ENCODE measurements at places on chromosomes 7 and 10.

- no peak for DNase-seq
These were observed 9.2 kb downstream of the INSIG1 start for GRCh38 chr7:155306673-155307470.

- DNase-seq, result no peak
These were observed 10.0 kb downstream of the CAV1 start for GRCh38 chr7:116534790-116535189.

DNA sequence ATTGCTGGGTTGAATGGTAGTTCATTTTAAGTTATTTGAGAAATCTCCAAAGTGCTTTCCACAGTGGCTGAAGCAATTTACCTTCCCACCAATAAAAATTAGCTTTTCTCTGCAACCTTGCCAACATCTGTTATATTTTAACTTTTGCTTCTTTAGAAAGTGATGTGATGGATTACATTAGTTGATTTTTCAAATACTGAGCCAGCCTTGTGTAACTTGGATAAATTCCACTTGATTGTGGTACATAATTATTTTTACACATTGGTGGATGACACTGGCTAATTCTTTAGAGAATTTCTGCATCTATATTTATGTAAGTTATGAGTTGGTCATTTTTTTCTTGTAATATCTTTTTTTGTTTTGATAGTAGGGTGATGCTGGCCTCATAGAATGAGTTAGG lies 634.1 kb downstream of the GALNT17 start:
- no peak for DNase-seq

DNA sequence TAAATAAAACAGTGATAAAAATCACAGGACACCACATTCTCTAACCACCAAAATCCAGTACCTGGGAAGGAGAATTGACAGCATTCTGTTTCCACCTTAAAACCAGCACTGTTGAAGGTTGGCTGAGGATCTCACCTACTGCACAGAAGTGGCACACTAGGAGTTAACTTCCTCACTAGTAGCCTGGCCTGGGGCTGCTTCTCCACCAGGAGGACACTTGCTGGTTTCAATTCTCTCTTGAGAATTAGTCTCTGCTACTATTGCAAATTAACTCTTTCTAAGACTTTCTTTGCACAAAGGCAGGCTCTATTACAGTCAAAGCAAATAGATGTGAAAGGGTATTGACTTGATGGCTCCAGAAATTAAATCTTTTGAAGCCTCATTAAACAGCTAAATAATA lies 2.3 kb upstream of the CTTNBP2 start:
- DNase-seq, result no peak

DNA sequence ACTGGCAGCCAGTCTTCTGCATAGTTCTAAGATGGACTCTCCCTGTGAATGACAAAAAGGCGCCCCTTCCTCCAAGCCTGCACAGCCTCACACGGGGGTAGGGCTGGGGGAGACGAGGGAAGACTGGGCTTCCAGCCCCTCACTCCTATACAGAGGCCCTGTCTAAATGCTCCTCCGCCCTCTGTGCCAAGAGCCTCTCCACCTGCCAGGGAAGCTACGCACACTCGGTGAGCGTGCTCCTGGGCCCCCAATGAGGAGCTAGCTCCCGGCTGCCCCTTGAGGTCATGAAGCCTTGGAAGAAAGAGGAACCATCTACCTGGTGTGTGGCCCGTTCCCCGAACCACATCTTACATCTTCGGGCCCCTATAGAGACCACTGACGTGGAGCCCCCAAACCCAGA lies 54.8 kb downstream of the CRTAC1 start:
- DNase-seq, result no peak

DNA sequence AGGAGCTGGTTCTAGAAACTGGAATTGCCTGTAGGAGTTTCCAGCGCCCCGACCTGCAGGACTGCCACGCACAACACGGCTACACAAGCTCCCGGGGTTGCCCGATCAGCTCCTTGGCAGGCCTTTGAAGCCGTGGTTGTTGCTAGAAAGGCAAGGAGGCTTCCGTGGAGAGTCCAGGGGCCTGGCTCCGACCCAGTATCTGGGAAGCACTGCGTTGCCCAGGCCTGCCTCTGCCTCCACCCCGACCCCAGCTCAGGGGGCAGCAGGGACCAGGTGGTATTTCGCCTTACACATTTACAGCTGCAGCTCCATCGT lies 54.4 kb downstream of the PROSER2 start:
- no peak for DNase-seq

GRCh38 chr7:131110297-131111080 lies 217.2 kb upstream of the MKLN1 start:
- DNase-seq, result no peak

GRCh38 chr7:12092499-12093130 lies 118.5 kb upstream of the TMEM106B start:
- DNase-seq, result no peak

DNA sequence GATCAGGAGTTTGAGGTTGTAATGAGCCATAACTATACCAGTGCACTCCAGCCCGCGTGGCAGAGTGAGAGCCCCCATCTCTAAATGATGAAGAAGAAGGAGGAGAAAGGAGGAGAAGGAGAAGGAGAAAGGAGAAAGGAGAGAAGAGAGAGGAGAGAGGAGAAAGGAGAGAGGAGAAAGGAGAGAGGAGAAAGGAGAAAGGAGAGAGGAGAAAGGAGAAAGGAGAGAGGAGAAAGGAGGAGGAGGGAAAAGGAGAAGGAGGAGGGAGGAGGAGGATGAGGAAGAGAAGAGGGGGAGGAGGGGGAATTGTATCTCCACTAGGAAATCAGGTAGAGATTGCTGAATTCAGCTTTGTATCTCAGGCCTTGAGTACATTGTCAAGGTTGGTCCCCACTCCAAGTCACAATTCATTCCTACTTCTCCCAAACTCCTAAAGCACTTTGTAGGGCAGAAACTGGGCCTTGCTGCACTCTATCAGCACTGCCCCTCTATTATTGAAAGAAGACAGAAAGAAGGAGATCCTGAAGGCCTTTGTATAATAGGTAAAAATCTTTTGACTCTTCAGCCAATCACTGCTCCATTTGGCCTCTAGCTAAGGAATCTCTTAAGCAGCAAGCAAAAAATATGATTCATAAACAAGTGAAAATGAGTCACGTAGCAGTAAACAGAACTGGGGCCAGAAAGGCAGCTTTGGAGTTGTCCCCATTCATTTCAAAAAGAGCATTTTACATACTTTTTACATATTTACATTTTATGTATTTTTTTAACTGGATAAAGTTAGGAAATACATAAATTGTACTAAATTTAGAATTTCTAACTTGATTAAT lies 178.0 kb downstream of the IMMP2L start:
- DNase-seq, result no peak

DNA sequence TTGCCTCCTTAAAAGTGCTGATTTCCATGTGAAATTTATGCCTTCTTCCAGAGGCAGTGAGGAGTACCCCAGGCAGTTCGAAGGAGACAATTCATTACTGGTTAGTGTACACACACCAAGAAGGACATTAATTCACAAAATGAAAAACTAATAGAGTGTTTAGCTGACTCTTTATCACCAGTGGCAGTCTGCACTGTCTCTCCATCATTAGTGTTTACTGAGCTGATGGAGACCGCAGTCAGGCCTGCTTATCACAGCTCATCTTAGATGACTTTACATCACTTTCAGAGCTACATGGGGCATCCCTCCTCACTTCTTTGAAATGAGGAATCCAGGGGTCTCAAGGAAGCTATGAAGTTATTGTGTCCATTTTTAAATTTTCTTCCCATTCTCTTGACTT lies 155.5 kb upstream of the LRGUK start:
- no peak for DNase-seq

DNA sequence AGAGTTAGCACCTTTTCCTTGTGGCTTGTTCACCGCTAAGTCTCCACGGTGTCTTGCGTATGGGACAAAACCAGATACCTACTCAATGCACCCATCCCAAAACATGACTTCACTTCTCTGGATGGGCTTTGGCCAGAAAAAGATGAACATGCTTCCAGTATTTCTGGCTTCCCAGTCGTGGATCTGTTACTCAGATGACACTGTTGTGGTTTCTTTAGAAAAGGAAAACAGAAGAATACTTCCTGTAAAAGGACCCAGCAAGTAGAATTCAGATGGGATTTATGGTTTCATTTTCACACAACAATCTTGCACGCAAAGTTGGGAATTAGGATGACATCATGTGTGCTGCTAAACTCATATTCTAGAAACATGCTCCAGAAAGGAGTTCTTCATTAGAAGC lies 216.7 kb downstream of the ADAM12 start:
- DNase-seq, result no peak

GRCh38 chr7:2474813-2475677 lies 1.2 kb downstream of the GRIFIN start:
- DNase-seq, result no peak

- no peak for DNase-seq
These were observed 7.2 kb downstream of the CPA2 start for GRCh38 chr7:130273933-130274255.

- DNase-seq, result no peak
These were observed 842 bp downstream of the ZNF22 start for GRCh38 chr10:45001381-45002148.

- DNase-seq, result no peak
These were observed 64.6 kb upstream of the STEAP1B start for GRCh38 chr7:22564511-22565045.

DNA sequence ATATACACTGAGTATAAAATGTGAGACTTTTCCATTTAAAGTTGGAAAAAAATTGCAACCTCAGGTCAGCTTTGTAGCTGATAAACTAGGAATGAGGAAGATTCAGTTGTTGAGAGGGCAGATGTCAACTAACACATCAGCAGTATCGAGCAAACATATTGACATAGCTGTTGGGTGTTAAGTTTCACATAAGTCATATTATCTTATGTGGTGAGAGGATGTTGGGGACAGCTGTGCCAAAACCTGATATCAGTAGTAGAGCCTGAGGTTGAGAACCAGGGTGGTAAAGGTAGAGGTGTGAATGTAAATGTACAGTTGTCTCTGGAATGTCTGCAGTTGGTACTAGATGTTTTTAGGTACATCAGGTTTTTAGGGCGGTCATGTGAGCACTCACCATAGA lies 5.0 kb downstream of the ZRANB1 start:
- no peak for DNase-seq

DNA sequence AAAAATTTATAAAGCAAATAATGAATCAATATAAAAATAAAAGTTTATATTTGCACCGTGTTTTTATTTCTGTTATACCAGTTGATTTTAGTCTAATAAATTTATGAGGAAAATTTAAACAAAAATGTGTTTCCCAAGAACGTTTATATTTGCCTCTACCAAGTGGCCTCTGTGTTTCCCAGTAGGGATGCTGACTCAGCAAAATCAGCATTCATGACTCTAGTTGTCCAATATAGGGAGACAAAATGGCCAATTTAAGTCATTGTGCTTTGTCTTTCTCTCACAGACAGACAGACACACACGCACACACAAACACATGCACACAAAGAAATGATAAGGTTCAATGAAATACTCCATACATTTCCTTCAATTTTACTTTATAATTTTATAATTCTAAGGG lies 942.5 kb upstream of the ZWINT start:
- DNase-seq, result no peak

DNA sequence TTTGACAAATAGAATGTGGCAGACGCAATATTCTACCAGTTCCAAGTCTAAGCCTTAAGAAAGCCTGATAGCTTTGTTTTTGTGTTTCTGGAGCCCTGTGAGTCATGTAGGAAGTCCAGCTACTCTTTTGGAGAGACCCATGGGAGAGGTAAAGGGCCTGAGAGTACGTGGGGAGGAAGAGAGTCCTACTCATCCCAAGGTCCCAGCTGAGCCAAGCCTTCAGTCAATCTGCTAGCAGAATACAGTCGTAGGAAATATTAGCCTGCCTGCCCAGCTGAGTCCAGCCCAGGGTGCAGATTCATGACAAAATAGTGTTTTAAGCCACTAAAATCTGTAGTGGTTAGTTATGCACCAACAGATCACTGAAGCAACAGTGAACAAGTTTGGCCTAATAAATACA lies 9.0 kb upstream of the GNA12 start:
- no peak for DNase-seq

DNA sequence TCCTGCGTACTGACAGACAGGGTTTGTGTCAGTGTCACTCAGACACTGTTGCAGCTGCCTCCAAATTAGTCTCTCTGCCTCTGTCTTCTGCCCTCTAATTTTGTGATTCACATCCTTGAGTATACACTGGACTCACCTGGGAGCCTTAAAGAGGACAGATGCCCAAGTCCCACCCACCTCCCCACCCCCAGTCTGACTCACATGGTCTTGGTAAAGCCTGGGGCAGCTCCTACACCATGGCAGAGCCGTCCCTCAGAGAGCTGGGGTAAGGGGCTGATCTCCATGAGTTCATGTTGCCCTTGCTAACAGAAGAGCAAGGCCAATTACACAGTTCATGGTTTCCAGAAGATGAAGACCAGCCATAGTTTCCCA lies 197.6 kb upstream of the STK17A start:
- no peak for DNase-seq

DNA sequence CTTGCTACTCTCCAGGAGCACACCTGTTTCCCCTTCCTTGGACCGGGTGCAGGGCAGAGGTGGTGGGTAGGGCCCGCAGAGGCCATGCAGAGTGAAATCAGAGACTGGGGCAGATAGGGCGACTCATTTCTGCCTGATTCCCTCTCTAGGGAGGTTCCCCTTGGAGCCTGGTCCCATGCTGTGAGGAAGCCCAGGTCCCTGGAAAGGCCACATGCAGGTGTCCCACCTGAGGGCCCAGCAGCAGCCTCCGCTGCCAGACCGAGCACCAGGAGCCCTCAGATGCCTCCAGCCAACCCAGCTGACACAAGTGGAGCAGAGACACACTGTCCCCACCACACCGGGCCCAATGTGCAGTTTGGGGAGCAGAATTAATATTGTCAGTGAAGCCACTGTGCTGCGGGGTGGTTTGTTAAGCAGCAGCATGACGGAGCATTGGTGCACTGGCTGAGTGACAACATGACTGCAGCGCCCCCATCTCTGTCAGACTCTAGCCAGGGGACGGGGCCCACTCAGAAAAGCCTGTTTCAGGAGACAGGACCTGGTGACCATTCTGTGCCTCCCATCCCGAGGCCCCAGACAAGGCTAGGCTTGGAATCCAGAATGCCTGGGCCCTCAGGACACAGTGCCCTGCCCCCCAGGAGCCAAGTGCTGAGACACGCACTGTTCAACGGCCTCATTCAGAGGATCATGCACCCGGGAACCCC lies 30.4 kb upstream of the RET start:
- no peak for DNase-seq

DNA sequence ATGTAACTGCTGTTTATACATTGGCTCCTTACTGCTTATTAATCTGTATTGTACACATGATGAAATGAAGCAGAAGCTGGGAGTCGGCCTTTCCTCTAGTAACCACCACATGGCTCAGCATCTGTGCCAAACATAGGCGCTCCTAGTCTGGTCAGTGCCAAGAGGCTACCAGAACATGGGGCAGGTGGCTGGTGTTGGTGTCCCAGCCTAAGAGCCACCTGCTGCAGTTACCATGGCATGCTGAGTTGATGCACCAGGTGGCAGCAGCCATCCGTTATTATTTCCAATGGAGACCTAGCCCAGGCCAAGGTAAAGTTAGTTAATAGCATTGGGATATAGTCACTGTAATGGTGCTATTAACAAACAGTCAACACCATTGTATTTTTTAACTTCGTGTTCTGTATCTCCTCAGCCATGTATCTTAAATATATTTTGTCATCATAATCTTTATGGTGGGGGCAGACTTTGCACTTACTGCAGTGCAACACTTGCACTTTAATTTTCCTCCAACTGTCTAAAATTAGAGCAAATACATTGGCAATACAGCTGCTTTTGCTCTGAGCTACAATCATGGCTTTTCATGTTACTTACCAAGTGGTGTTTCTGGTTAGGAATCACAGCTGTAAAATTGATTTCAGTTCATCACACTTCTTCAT lies 33.1 kb downstream of the HBP1 start:
- no peak for DNase-seq

GRCh38 chr7:42831718-42832522 lies 80.0 kb downstream of the C7orf25 start:
- DNase-seq, result no peak

GRCh38 chr10:72176701-72177100 lies 39.1 kb upstream of the ANAPC16 start:
- DNase-seq, result no peak

Measured in activated naive CD4-positive, alpha-beta T cell (primary cell).